ENCODE measurements at places on chromosomes 7 and 10.

DNA sequence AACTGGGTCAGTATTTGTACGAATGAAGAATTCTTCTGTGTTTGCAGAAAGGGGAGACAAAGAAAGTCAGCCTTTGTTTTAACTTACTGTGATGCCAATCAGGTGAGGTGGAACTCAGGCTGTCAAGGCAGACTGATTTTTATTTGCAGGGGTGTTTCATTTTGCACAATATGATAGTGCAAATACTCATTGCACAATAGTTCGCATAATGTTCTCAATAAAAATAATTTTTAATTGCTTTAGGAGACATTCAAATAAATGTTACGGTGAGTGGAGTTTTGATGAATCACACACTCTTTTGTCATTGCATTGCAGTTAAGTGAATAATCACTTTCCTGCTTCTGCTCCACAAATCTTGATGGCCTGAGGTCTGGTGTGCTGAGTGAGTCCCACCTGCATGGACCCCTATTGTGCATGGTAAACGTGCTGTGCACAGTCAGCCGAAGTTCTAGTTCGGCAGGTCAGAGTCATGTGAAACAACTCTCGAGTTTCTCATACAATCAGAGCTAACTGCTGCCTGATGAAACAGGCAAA, 141.3 kb upstream of the FZD8 start:
- no peak overlapping the region for H3K4me3 ChIP-seq
- no peaks in the 10 kb centered on the region for H3K36me3 ChIP-seq
- no peak for DNase-seq

DNA sequence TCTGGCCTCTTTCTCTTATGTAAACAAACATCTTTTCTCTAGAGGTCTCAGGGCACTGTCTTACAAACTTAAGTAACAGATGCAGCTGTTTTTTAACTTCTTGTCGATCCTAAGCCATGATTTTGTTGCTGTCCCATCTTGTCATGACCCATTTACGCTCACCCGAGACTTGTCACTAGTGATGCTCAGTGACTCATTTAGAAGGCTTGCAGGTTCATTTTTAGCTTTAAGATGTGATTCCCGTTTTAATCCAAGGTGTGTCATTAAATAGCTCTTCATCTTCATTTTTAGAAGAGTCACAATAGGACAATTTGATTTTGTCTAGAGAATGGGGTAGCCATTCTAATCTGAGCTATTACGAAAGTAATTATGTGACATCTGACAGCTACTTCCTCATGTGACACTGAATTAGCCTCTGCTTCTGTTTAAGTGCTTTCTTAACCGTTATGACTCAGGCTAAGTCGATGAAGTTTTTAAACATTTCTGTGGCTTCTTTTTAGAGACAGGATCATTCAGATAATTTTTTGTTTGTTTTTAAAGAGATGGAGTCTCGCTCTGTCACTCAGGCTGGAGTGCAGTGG, 42.7 kb downstream of the SPDYE5 start:
- H3K27ac ChIP-seq: no peak overlapping the region
- H3K36me3 ChIP-seq: no peaks in the 10 kb centered on the region
- H3K4me3 ChIP-seq: no peak overlapping the region
- DNase-seq: no peak

DNA sequence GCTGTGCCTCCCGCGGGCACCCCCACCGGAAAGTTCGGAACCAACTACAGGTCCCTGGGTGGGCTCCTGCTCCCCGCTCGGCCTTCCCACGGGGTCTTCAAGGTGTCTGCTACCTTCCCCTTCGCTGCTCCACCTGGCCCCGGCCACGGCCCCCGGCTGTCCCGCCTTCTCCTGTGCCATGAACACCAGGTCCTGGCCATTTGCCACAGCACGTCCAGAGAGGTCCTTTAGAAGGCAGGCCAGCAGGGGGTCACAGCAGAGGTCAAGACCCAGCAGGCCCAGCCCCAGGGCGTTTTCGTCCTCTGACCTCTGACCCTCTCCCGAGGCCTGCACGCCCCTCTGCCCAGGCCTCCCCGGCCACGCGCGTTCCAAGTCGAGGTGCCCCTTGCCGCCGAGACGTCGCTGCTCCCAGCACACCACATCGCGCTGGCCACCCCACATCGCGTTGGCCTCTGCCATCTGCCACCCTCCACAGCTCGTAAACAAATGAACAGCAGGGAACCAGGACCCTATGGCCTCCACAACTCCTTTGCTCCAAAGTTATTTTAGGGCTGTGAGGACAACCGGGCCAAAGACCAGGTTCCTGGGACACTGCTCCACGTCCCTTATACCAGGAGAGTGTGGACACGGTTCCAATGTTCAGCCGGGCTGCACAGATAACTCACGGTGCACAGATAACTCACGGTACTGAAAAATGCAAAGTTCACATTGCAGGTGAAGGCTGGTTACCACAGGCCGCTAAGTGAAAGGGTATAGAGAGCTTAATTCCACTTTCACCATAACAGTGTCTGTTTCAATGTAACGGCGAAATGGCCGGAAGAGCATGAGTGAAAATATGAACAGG, 74.3 kb downstream of the CFAP46 start:
- no peaks in the 10 kb centered on the region for H3K36me3 ChIP-seq
- no peaks in the 10 kb centered on the region for H3K4me1 ChIP-seq
- no peak for DNase-seq
- H3K27me3 ChIP-seq: peaks cover 58% of the 10 kb centered on the region
- no peak overlapping the region for H3K27ac ChIP-seq

DNA sequence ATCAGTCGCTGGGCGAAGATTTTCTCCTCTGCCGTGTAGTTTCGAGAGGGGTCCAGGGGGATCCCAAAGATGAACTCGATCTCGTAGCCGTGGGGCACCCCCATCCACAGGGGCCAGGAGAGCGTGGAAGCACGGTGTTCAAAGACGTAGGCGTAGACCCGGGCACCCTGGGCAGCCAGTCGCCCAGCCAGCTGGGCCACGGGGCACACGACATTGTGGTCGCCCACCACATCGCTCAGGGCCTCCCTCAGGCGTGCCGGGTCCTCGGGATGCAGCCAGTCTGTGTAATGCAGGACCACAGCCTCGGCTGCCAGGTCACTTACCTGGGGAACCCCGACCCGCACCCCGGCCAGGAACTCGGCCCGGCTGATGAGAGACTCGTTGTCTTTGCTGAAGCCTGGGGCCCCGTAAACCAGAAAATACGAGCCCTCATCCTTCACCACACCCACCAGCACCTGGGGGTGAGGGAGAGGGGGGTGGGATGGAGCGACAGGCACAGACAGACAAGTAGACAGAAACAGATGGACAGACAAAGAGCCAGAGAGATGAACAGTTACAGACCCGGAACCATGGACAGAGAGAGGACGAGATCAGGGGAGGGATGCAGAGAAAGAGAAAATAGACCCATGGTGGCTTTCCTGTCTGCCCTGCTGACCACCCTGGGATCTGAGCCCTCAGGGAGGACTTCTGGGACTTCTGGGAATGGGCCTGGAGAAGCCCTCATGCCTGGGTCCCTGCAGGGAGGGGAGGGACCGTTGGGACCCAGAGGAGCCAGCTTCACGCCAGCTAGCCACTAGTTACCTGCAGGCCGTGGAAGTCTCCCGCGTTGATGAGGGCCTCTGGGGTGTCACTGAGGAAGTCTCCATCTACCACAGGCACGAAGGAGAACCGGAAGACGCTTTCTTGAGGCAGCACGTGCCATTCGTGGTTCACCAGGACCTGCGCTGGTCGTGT, 3.0 kb downstream of the ACHE start:
- H3K4me3 ChIP-seq: no peak overlapping the region
- no peak overlapping the region for H3K27ac ChIP-seq
- H3K4me1 ChIP-seq: peaks cover 10% of the 10 kb centered on the region
- no peak for DNase-seq
- peaks cover 70% of the 10 kb centered on the region for H3K27me3 ChIP-seq
- H3K36me3 ChIP-seq: peaks cover 9% of the 10 kb centered on the region

DNA sequence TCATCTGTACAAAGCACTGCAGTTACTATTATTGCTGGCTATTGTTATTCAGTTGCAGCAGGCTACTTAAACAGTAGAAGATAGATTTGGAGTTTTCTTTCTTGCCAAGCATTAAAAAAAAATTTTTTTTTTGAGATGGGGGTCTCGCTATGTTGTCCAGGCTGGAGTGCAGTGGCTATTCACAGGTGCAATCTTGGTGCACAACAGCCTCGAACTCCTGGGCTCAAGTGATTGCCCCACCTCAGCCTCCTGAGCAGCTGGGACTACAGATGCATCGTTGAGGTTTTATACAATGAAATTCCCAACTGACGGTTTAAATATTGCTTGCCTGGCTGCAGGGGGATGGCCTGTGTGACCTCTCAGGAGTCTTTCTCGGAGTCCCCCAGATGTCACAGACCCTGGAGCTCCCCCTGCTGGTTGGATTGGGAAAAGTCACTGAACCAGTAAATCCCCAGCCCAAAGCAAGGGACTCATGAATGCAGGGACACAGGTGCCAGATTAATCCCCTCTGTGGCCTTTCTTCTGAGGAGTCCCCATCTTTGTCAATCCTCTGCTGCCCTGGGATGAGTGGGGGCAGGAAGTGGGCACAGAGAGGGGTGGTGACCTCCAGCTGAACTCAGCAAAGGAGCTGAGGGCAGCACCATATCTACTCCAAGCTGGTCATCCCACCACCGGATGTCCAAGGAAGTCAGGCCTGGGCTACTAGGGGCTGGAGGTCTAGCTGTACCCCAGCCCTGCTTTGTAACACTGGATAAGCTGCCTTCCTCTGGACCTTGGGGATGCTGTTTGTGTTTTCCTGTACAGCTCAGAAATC, 149.6 kb downstream of the C10orf105 start:
- no peak overlapping the region for H3K27ac ChIP-seq
- H3K27me3 ChIP-seq: peaks cover 67% of the 10 kb centered on the region
- no peaks in the 10 kb centered on the region for H3K36me3 ChIP-seq
- no peak overlapping the region for H3K4me3 ChIP-seq

DNA sequence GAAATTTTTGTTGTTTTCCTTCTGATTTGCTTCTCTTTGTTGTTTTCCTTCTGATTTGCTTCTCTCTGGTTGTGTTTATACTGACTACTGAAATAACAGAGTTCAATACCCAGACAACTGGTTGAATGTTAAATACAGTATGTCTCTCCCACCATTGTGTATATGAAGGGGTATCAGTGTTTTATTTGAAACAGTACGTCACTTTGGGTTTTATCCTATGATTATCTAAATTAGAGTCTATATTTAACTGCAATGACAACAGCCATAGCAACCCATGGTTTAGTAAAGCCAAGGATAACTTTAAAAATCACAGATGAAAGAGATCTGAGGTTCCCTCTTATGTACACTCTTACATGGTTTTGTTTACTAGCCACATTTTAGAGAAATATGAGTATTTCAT, 141.3 kb downstream of the GNAT3 start:
- DNase-seq: no peak
- H3K27ac ChIP-seq: no peak overlapping the region
- no peaks in the 10 kb centered on the region for H3K27me3 ChIP-seq
- H3K4me3 ChIP-seq: no peak overlapping the region
- no peaks in the 10 kb centered on the region for H3K4me1 ChIP-seq

DNA sequence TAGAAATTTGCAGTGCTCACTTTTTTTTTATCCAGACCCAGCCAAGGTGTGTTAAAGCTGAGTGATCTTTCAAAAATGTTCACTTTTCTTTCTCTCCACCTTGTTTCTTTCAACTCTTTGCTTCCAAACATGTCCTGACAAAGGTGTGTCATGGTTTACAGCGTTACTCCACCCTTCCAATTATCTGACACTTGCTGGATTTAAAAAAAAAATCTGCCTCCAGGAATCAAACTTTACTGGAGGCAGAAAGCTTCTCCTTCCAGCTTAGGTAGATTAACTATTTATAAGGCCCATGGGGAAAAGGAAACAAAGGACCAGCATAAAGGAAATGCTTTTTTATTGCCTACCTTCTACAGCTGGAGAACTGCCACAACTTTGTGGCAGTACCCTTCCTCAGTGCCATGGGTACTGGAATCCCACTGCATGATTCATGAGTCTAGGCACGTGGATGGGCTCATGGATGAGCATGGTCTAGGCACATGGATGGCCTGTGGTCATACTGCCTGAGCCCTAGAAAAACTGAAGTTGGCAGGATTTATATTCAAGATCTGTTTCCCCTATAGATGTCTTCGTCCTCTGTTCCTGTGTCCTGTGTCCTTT, at the start of gene COL17A1:
COL17A1 (minus strand) TSS at position 80 of the 600 bp plus-strand sequence. CDS start 5,207 bp downstream, outside the sequence.
- H3K4me1 ChIP-seq: no peaks in the 10 kb centered on the region
- no peak within 1 kb of the TSS for H3K4me3 ChIP-seq
- no peak for DNase-seq
- no peak within 1 kb of the TSS for H3K27ac ChIP-seq
- no peaks in the 10 kb centered on the region for H3K36me3 ChIP-seq

GRCh38 chr7:151697942-151698341, 178.2 kb upstream of the RHEB start:
- H3K27ac ChIP-seq: no peak overlapping the region
- DNase-seq: no peak
- H3K4me1 ChIP-seq: no peaks in the 10 kb centered on the region
- H3K4me3 ChIP-seq: no peak overlapping the region
